Lung microvascular endothelial cell (primary cell): ENCODE measurements at places on chromosomes 6 and 20. TPM values are rescaled to one million over a fixed set of nuclear protein-coding genes. Genes with fewer than 3 reads are reported as not detected.
A peak's percentile ranks its signal among the peaks of the same experiment; 100 is the strongest.

- DNase-seq: peak; percentile 94
Measured at GRCh38 chr6:11496152-11497060, 41.1 kb upstream of the TMEM170B start.

HELZ2 gene
- 21.1 and 35.5 TPM in 2 replicates for total RNA-seq

DNA sequence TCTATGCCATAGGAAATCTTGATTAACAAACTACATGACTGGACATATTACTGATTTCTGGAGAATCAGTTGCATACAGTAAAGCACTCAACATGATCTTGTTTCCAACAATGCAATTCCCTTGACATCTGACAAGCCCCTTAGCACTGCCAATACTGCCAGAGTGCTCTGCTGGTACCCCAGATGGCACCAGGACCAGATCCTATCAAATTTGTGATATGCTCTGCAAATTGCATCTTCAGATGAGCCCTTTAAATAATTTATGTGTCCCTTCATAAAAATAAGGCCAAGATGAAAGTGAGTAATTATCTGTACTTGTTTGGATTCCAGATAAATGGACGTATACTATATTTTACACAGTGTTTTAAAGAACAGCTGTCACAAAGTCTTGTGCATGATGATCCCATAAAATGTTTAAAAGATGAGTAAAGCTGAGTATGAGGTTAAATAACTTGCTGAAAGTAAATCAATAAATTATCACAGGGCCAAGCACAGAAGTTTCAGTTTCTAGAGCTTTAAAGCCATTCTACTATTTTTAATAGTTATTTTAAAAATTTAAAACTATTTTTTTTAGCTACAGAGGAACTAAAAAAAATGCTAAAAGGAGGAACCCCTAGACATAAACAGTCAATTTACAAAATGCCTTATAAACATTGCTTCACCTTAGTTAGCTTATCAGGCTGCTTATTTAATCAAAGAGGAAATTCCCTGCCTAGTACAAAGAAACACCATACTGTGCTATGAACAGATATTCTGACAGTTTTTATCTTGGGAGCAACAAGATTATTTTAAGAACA is 42.1 kb downstream of the NUDT3 start:
- DNase-seq: no peak

DNA sequence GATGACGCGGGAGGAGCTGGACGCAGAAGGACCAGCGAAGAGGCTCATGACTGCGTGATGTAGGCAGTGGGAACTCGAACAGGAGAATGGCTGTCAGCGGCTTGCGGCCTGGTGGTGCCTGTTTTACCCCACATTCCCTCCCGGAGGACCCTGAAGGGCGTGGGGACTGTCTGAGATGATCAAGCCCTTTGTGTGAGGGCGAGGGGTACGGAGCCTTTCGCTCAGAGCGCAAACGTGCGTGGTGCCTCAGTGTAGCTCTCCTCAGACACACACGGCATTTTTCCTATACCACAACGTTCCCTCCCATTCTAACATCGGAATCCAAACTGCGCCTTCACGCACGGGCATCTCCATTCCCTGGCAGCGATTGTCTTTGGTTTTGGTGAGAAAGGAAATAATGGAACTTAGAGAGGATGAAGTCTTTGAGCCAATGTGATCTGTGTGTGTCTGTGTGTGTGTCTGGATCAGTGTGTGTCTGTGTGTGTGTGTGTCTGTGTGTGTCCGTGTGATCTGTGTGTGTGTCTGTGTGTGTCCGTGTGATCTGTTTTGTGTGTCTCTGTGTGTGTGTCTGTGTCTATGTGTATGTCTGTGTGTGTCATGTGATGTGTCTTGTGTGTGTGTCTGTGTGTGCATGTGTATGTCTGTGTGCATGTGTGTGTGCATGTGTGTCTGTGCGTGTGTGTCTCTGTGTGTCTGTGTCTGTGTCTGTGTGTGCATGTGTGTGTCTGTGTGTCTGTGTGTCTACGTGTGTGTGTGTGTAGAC is 5.3 kb downstream of the PTK6 start:
- DNase-seq: no peak

MICB gene
- total RNA-seq: 5.0 and 9.8 TPM in 2 replicates

- DNase-seq: no peak
Measured at GRCh38 chr6:44582930-44583329, 195.4 kb downstream of the CDC5L start.

DNA sequence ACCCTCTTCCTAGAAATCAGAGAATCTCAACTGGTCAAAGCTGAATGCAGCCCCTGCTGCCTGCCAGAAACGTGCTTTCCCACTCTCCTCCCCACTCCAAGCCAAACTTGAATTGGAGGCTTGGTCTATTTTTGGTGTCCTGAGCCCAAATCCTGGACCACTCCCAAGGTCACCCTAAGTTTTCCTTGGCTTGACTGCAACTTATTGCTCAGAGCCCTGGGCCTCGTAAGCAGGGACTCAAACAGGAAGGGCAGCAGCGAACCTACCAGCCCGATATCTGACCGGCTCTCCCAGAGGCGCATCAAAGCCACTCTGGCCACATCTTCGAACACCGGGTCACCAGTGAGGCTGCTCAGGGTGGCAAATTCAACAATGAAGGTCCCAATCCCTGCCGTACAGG is 12.7 kb downstream of the EDEM2 start:
- no peak for DNase-seq

PGC gene
- not detected in 2 replicates for total RNA-seq

SLX4IP gene
- total RNA-seq: 1.7 and 2.6 TPM in 2 replicates

DNA sequence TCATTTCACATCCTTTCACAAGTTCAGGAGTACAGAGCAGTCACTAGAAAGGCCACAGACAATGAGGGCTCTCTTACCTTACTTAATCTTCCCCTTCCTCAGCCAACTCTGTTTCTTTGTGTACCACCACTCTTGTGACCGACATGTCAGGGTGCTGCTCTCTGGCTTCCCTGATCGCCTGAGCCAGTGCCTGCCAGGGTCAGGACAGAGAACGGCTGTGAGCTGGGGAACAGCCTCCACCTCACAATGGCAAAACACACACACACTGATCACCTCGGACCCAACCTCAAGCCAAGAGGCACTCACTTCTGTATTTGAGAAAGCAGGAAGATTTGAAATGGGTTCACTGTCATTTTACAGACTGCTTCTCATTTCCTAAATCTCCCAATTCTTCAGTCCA is 30.8 kb downstream of the SMLR1 start:
- DNase-seq: no peak

BIRC7 gene
- not detected in 2 replicates for total RNA-seq

LAMA5 gene
- 5.4 and 14.2 TPM in 2 replicates for total RNA-seq

DNA sequence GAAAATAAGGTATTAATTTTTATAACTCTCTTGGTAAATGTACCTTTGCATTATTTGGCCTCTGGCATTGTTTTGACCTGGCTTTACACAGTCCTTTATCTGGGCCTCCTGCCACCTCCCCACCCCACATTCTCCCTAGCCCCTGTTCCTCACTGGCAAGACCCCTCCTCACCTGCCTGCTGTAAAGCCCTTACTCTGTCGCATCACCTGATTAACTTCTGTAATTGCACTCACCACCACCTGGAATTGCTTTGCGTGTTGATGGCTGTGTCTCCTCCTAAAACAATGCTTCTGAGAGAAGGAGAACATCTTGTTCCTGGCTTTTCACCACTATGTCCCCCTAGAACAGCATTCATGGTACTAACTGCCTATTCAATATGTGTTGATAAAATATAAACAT is 24.8 kb downstream of the SNX9 start:
- no peak for DNase-seq

SLC24A3 gene
- total RNA-seq: under 0.01 TPM in 1 of 2 replicates, not detected in the other

DNA sequence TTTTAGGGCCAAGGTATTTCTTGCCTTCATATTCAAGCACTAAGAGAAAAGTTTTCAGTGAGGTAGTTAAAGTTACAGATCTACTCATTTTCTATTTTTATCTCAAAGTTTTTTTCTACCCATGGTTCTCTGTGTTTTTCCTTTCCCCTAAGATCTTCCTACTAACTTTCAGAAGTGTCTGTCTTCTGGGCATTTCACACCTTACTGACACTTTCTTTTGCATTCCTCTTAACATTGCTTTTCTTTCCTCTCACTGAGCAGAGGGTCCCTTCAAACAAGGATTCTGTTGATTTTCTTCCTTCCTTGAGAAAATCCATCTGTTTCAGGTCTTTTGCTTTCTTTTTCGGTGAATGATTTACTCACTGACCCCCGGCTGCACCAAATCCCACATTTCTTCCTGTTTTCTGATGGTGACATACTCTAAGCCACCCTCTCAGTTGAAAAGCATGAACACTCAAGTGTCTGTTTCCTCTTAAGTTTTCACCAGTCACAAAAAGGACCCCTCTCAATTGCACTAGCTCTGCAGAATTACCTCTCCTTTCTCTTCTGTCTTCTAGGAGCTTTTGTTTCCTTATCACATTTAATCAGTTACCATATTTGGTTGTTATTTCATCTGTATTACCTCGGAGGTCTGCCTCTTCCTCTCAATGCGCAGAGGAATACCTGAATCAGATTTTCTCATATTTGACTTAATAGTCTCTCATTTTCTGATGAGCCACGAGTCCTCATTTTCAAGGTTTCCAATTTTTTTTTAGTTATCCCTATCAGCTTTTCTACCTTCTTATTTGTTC is 73.5 kb upstream of the RNF217 start:
- no peak for DNase-seq

- DNase-seq: no peak
Measured at GRCh38 chr20:24628985-24629384, 159.6 kb downstream of the SYNDIG1 start.

DNA sequence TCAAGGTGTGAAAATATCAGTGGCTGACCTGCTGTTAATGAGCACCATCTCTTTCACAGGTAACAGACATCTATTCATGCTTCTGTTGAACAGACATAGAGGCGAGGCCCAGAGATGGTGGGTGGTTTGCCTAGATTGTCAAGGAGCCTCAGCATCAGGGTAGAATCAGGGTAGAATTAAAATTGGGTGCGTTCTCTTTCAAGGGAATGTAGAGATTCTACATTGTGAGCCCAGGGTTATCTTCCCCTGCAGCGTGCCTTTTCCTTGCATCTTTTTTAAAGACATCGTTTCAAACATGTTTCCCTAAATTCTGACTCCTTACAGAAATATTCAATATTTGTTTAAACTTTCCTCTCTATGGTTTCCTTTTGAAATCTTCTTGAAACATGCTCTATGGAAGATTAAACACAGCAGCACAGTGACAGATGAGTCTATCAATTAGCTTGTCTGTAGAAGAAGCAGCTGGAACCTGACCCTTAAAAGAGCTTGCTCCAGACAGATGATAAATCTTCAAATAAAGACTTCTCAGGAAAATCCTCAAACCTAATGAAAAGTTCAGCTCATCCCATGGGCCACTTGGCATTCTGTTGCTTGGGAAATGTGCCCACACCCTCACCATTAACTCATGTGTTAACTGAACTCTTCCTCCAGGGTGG is 119.8 kb downstream of the IPCEF1 start:
- DNase-seq: no peak

ARID1B gene
- 22.7 and 33.1 TPM in 2 replicates for total RNA-seq

- no peak for DNase-seq
Measured at GRCh38 chr6:33248643-33248931, 23.1 kb downstream of the VPS52 start.

ACTR5 gene
- total RNA-seq: 4.1 and 4.8 TPM in 2 replicates

DNA sequence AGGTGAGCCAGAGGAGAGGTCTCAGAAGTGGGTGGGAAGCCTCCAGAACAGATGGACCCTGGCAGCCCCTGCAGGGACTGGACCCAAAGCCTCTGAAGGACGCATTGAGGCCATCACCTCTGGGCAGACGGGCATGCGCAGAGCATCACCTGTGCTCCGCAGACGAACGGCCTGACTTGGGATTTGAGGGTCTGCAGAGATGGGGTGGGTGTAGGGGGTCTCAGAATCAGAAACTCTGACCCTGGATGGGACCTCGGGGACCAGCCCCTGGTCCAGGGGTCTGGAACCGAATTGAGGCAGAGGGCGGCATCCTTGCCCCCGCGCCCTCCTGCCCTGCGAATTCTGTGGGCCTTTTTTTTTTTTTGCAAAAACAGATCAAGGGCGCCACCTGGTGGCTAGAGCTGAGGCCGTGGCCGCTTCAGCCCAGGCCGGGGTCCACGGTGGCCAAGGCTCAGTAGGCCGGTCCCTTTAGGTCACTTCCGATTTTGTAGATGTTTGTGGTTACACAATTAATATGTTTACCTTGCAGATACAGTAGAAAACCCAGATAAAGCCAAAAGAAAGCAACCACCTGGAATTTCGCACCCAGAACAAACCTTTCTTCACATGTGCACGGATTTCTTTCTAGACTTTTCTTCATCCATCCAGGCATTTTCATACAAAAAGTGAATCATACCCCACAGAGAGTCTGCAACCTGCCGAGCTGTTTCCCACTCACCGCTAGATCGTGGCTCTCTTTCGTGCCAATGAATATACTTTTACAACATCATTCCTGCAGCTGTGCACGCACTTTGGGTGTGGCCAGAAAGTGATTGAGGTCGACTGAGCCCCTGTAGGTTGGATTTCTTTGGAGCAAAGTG is 25.9 kb downstream of the ZBP1 start:
- peak; percentile 31 for DNase-seq

- no peak for DNase-seq
Measured at GRCh38 chr20:63748070-63748933, 8.7 kb downstream of the SLC2A4RG start.

DNA sequence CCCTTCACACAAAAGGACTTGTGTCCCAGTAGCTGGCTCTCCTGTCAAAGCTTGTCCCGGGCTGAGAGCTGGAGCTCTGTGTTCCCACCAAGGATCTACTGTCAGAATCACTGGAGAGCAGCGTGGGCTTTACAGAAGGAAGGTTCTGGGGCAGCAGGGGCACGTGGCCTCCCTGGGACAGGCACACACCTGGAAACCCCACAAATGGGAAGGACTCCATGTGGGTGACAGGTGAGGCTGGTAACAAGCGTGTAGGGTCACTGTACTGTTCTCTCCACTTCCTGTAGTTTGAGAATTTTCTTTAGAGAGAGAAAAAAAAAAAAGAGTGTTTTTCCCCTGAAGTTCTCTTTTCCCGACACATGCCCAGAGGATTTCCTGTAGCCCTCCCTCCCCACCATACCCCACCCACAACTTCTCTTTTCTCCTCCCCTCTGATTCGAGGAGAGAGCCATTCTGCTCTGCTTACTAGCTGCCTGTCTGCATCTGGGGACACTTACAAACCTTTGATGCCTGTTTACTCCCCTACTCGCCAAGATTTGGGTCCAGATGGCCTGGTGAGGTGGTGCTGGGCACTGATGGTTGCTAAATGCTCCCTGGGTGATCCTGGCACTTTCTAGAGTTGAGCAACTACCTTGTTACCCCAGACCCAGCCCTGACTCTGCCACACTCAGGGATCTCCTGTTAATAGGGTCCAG is 84.1 kb upstream of the SIRPA start:
- peak; percentile 83 for DNase-seq

GJE1 gene
- not detected in 2 replicates for total RNA-seq

- DNase-seq: no peak
Measured at GRCh38 chr6:313087-313486, 20.8 kb downstream of the DUSP22 start.

ZBP1 gene
- not detected in 2 replicates for total RNA-seq

BPIFB4 gene
- not detected in 2 replicates for total RNA-seq

- DNase-seq: no peak
Measured at GRCh38 chr20:25525867-25526266, 59.5 kb downstream of the NINL start.
